Erythroblast (primary cell): ENCODE measurements at places on chromosomes 16 and 17.

DNA sequence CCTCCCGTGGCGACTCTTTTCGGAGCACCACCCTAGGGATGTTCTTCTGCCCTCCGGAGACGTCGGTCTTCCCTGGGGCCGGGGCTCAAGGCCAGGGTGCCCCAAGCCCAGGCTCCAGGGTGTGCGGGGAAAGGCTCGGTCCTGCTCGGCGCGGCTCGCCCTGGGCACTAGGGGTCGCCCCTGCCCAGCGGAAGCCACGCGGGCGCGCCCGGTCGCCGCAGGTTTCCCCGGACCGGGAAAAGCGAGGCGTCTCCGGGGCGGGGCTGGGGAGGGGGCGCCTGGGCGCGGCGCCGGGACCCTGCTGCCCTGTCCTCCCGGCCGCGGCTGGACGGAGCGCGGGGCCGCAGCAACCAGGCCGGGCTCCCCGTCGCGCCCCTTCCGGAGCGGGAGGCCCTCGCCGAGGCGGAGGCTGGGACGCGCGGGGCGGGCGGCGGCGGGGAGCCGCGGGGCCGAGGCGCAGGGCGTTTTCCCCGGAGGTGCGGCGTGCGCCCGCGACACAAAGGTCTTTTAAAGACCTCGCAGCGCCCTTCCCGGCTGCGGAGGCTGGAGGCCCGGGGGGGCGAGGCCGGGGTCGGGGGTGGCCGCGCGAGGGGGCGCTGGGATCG is 76.4 kb downstream of the MRC2 start:
- peak; percentile 75 for DNase-seq

GRCh38 chr16:10879681-10880589 is 2.9 kb downstream of the CIITA start:
- no peak for DNase-seq

DNA sequence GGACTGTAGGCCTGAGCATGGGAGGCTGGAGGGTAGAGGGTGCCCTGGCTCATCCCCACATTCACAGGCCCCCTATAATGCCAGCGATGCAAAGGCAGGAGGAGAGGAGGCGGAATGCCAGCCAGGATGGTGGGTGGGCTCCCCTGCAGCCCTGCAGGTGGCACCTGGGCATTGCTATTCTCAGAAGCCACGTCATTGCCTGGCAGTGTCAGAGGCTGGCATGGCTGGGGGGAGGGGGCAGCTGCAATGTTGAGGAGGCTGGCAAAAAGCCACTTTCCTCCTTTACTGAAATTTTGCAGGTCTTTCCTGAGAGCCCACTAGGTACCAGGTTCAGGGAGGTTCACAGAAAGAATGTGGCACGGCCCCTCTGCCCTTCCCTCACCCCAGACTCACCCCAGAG is 36.2 kb downstream of the RAB11FIP4 start:
- no peak for DNase-seq

- no peak for DNase-seq
Measured at GRCh38 chr16:23403547-23403946, 49.4 kb downstream of the COG7 start.

GRCh38 chr17:10292057-10292937 is 80.5 kb downstream of the MYH13 start:
- DNase-seq = no peak

GRCh38 chr17:32487473-32488176 is 832 bp downstream of the CDK5R1 start:
- peak; percentile 43 for DNase-seq

GRCh38 chr16:47958726-47959125 is 197.1 kb downstream of the ABCC12 start:
- no peak for DNase-seq

- DNase-seq = peak; percentile 40
Measured at GRCh38 chr16:75580-76501, 2.2 kb upstream of the MPG start.

- no peak for DNase-seq
Measured at GRCh38 chr17:53792997-53793396, 29.7 kb upstream of the KIF2B start.

- no peak for DNase-seq
Measured at GRCh38 chr16:88407042-88407420, 24.3 kb downstream of the ZNF469 start.

- no peak for DNase-seq
Measured at GRCh38 chr16:11685844-11686618, 17.8 kb downstream of the SNN start.

DNA sequence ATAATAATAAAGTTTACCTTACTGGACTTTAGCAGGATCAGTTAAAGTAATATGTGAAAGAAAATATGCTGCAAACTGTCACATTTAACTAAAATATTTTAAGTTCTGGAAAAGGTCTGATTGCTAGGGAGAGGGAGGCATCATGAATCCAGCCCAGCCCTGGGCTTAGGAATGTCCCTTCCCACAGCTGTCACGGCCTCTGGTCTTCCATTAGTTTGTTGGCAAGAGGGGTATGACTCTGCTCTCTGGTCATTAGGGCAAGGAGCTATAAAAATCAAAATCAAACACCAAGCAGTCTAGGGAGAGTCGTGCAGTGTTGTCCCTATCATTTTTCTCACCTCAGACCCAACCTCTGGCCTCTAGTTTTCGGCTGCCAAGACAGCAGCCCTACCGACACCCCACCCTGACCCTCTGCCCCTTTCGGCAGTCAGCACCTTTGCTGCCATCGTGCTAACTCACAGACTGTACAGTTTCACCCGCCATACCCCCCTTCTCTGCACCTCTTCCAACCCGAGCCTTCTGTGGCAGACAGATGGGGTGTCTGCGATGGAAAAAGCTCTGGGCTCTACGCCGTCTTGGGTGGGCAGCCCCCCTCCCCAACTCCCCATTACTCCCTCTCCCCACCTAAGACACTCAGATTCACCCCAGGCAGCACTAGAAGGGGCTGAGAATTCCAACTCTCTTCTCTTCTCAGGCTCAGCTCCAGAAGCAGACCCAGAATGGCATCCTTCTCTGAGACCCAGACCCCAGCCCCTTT is 41.4 kb downstream of the NEUROD2 start:
- no peak for DNase-seq

DNA sequence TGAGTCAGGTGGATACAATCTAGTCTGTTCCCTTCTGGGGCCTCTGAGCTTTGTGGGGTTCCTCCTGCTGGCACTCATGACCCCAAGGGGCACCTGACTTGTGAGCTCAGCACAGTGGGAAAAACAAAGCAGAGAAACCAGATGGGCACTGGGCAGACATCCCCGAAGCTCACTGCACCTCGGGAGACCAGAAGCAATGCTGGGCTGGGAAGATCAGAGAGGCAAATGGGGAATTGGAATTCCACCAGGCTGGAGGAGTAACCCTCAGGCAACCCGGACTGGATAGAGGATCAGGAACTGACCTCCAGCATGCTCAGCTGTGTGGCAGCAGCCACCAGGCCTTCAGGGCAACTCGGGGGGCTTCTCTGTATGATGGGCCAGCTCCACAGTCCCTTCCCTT is 50.3 kb downstream of the ABCC12 start:
- DNase-seq = no peak

DNA sequence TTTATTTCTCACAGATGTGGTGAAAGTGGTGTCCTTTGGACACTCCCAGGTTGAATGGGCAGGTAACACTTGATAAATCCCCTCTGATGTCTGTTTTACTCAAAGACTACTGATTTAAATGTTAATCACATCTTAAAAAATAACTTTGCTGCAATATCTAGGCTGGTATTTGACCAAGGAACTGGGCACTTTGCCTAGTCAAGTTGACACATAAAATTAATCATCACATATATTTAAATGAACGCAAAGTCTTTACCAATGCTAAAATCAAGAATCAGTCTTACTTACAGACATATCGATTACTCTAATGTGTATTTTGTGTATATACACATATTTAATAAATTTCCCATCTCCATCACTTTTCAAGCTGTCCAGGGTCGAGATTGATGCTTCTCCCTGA is 7.0 kb downstream of the MT2A start:
- DNase-seq = no peak

DNA sequence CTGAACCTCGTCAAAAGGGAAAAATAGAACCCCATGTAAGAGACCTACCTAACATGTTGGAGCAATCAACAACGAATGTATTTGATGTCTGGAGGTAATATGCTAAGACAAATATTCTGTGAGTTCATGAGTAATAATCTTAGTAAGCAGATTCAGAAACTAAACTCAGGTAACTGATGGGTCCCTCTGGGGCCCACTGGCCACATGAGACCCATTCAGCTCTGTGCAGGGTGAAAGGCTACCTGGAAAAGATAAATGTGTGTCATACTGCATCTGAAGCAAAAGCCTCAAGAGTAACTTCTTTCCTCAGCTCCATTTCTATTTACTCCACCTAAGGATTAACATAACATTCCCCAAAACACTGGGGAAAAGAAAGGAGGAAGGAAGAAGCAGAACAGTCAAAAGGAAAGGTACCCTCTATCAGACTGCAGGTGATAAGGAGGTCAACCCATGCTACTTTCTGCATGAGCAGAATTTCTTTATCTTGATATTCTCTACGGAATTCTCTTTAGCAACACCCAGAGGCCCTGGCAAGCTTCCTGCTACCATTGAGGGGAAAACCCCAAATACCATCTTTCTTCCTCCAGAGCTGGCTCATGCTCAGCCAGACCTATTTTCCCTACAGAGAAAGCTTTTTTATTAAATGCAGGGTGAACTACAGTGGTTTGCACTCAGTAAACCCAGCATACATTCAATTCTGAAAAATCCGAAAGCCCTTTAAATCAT is 37.7 kb upstream of the ABCA6 start:
- no peak for DNase-seq

DNA sequence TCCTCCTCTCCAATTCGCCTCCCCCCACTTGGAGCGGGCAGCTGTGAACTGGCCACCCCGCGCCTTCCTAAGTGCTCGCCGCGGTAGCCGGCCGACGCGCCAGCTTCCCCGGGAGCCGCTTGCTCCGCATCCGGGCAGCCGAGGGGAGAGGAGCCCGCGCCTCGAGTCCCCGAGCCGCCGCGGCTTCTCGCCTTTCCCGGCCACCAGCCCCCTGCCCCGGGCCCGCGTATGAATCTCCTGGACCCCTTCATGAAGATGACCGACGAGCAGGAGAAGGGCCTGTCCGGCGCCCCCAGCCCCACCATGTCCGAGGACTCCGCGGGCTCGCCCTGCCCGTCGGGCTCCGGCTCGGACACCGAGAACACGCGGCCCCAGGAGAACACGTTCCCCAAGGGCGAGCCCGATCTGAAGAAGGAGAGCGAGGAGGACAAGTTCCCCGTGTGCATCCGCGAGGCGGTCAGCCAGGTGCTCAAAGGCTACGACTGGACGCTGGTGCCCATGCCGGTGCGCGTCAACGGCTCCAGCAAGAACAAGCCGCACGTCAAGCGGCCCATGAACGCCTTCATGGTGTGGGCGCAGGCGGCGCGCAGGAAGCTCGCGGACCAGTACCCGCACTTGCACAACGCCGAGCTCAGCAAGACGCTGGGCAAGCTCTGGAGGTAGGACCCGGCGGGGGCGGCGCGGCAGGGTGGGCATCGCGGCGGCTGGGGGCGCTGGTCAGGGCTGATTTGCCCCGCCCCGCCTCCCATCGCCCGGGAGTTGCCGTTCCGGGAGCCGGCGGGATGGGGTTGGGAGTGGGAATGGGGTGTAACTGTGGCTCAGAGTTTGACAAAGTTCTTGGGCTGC is 567 bp downstream of the SOX9 start:
- DNase-seq = no peak

DNA sequence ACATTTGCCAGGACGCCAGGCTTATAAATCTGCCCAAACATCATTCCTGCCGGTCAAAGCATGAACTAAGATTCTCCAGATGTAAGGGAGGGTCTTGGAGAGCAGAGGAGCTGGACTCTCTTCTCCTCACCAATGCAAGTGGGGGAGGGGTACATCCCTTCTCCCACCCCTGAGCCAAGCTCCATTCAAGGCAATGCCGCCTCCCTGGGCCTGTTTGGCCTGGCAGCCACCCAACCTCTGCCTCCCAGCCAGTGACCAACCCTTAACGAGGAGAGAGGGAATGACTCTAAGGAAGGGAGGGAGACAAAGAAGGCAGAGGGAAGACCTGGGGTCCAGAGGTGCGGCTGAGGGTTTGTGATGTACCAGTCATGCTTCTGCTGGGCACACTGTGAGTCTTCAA is 13.8 kb downstream of the C17orf50 start:
- DNase-seq = no peak

DNA sequence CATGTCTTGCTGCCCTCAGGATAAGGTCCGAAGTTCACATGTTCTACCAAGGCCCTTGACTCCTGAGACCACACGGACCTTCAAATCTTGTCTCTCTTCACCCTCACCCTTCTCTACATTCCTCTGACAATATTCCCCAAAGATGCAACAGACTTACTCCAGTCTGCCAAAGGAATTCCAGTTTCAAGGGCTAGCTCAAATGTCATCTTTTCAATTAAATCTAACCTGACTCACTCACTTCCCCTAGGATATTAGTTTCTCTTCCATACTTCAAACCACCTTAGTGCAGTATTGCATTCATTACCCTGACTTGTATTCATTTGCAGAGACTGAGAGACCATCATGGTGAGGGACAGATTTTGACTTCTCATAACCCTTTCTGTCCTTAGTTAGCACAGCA is 59.6 kb upstream of the ADCY9 start:
- no peak for DNase-seq
